ENCODE measurements at places on chromosomes 16 and 17.

- no peak for DNase-seq
Measured at GRCh38 chr16:55539488-55539887, 27.0 kb upstream of the CAPNS2 start.

GRCh38 chr17:57986841-57987580 is 1.0 kb downstream of the VEZF1 start:
- peak; percentile 19 for DNase-seq

- DNase-seq = no peak
Measured at GRCh38 chr17:5024604-5025003, 10.6 kb downstream of the SLC52A1 start.

DNA sequence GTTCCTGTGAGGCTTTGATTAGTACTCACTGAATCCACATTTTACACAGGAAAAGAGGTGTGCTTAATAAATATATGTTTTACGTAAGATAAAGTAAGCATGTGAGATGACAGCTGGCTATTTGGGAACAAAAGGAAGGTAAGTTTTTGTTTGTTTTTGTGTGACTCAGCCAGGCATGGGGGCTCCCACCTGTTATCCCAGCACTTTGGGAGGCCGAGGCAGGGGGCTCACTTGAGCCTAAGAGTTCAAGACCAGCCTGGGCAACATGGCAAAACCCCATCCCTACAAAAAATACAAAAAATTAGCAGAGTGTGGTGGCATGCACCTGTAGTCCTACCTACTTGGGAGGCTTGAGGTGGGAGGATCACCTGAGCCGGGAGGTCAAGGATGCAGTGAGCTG is 17.9 kb downstream of the GPR142 start:
- no peak for DNase-seq

DNA sequence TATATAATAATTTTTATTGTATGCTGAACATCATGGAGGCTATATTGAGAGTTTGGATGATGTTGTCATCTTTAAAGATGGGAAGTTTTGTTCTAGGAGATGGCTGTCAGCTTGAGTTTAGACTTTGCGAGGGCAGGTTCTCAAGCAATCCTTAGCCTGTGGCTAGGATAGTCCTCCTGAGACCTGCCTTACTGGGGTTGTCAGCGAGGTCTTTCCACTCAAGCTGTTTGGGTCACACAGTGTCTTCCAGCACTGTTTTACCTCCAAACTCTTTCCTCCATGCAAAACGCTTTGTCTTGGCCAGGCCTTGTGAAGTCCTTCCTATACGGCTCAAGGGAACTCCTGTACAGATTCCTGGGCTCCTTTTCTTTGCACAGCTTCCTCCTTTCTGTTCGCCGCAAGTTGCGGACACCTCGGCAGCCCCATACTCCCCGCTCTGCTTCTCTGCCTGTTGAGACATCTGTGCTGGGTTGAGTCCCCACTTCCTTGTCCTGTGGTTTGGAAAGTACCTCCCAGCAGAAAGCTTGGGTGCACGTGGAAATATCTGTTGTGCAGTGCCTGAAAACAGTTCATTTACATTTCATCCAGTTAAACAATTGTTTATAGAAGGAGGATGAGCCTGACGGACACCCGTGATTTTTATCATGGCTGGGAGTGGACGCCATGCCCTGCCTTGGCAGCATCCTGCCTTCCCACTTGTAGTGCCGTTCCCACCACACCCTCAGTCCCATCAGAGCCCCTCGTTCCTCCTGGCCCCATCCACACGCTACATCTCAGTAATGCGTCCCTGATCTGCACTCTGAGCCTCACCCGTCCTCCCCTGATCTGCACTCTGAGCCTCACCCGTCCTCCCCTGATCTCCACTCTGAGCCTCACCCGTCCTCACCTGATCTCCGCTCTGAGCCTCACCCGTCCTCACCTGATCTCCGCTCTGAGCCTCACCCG is 55.0 kb upstream of the CBFA2T3 start:
- peak; percentile 25 for DNase-seq

DNA sequence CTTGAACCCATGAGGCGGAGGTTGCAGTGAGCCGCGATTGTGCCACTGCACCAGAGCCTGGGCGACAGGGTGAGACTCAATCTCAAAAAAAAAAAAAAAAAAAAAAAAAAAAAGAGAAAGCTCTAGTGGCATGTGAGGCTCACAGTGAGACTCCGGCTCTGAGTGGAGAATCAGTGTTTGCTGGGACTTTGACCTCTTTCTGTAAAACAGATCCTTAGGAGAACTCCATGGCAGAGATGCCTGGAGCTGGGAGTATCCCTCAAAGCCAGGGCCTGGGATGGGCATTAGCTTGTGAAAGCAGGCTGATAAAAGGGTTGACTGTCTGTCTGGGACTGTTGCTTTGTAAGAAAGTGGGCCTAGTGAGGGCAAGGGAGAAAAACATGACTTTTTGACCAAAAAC is 46.4 kb downstream of the ZNF207 start:
- no peak for DNase-seq

DNA sequence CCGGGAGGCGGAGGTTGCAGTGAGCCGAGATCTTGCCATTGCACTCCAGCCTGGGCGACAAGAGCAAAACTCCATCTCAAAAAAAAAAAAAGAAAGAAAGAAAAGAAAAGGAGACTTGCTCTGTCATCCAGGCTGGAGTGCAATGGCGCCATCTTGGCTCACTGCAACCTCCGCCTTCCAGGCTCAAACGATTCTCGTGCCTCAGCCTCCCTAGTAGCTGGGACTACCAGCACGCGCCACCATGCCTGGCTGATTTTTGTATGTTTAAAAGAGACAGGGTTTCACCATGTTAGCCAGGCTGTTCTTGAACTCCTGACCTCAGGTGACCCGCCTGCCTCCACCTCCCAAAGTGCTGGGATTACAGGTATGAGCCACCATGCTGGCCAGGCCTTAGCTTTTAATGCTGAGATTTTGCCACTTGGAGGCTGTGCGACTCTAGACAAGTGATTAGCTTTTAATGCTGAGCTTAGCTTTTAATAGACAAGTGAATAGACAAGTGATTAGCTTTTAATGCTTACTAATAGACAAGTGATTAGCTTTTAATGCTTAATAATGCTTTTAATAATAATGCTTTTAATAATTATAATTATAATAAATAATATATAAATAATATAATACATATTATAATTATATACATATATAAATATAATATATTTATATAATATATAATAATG is 9.6 kb downstream of the LDAF1 start:
- DNase-seq = no peak

DNA sequence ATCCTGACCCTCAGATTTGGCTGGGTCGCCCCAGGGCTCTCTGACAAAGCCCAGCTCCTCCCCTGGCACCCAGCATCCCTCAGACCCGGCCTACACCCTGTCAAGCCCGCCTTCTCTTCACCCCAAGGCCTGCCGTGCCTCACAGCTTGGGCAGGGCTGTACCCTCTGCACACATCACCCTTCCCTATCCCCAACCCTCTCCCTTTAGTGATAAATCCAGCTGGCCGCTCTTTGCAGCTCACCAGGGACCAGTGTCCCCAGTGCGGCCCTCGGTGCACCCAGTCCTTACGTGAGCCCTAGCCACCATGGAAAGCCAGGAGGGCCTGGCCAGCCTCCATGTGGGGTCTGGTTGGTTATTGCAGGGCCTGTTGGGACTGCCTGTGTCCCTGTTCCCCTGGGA is 74.5 kb downstream of the RAI1 start:
- no peak for DNase-seq

Measured in stimulated activated CD8-positive, alpha-beta memory T cell treated with anti-CD3 and anti-CD28 coated beads, Interleukin-12 subunit alpha, Interleukin-12 subunit beta, amount 100 ng/mL, for 4 hours (primary cell).